ENCODE measurements at places on chromosomes 4 and X.

DNA sequence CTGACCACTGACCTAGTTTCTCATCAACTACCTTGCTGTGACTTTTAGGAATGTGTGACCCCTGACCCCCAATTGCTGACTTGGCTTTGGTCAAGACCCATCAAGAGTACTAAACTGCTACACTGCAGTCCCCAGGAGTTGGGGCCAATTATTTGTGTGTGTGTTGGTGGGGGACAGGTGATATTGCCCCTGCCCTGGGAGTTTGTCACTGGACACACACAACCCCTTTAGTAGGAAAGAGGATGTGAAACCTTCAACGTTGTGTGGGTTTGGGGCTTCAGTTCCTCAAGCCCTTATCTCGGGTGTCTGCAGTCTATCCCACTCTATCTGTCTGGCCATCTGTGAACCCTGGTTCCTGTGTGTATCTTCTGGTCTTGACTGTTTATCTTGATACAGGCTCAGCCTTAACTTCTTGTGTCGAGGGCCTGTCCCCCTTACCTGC is 6.5 kb downstream of the SASH3 start:
- no peak for DNase-seq

- no peak for DNase-seq
These were observed 70.8 kb upstream of the PTPN13 start for GRCh38 chr4:86523333-86523732.

GRCh38 chr4:138627096-138627495 is 384.9 kb upstream of the SLC7A11 start:
- no peak for DNase-seq

- DNase-seq: no peak
These were observed 16.3 kb upstream of the PLCXD1 start for GRCh38 chrX:264634-265455.

DNA sequence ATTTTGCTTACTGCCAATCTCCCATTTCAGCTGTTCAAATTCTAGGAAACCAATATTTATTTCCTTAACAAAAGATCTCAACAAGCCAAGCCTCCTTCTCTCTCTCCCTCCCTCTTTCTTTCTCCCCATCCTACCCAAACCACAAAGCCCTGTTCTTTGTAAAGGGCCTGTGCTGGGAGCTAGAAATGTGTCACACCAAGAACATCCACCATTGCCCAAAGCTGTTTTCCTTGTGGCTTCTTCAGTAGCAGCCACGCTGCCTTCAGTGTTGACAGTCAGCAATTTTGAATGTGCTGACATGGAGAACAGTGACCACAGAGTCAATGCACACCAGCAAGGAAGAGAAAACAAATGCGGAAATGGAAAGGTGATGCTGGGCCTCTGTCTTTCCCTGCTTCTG is 203.0 kb downstream of the MAML3 start:
- DNase-seq: no peak

DNA sequence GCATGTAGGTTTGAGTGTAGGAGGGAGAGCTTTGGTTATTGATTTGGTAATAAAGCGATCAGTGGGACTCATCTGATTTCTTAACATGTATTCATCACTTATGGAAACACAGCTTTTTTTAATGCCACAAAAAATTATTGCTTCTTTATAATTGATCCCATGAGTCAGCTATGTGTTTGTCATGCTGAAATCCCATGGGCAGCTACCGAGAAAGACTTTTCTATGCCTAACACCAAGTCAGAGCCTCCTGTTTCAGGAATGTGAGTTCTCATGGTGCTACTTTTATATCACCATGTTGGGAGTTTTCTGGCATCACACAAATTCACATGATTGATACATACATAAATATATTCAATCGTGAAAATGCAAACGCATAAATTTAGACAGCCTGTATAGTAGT is 165.7 kb downstream of the RAPGEF2 start:
- DNase-seq: no peak

GRCh38 chrX:47098338-47099094 is 20.3 kb downstream of the RGN start:
- DNase-seq: no peak

DNA sequence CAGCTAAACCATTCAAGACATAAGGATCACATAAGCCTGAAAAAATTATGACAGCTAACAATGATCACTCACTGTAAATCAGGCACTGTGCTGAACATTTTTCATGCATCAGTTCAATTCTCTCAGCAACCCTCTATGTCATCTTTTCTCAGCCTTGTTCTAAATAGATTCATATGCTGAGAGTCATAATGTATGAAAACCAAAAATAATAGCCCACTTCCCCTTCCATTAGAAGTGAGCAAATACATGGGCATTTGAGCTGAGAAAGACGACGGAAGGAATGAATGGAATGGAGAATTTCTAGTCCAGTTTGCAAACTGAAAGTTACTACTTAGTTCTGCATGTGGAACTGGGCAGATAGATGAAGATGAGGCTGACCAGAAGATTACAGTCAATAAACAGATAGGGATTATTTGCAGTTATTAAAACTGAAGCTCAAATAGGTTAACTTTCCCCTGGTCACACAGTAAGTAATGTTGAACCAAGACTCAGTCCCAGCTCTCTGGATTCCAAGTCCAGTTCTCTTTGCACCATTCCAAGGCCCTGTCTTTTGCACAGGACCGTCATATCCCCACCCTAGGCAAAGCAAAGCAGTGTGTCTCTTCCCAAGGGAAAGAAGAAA is 1.6 kb upstream of the SH3RF1 start:
- no peak for DNase-seq

GRCh38 chr4:48976041-48976440 is 10.0 kb upstream of the CWH43 start:
- DNase-seq: no peak

- no peak for DNase-seq
These were observed 399.9 kb downstream of the GPM6A start for GRCh38 chr4:175412161-175412560.

DNA sequence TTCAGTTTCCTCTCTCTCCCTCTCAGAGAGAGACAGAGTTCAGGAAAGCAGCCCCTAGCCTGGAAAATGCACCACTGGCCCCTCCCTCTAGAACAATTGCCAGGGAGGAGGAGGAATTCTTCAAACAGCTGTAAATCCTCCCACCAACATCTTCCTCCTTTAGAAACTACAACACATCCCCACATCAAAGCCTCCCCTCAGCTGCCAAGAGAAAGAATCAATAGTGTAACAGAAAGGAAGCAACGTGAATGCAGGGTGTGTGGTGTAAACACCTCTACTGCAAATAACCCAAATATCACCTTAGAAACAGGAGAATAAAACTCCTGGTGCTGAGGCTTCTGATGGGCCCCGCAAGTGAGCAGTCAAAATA is 249.9 kb upstream of the GATB start:
- DNase-seq: no peak

DNA sequence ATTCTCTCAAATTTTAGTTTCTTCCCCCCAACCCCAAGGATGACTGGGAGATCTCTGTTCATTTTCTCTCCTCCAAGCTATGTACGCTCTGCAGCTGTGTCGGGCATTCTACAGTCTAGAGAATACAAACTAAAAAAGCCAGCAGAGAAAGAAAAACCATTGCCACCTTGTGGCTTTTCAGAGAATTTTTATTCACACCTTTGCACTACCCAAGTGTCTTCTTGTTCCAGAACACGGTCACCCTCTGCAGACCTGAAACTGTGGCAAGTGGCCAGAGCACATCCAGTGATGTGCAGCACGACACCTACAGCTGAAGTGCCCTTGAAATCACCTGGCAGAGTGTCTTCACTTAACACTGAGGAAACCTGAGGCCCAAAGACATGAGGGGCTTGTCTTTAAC is 68.6 kb downstream of the CHST7 start:
- no peak for DNase-seq

GRCh38 chr4:159240687-159241086 is 137.8 kb downstream of the RAPGEF2 start:
- no peak for DNase-seq

GRCh38 chr4:146243883-146244277 is 29.5 kb downstream of the REELD1 start:
- no peak for DNase-seq

- DNase-seq: no peak
These were observed 161.4 kb upstream of the MAD2L1 start for GRCh38 chr4:120228086-120228485.

DNA sequence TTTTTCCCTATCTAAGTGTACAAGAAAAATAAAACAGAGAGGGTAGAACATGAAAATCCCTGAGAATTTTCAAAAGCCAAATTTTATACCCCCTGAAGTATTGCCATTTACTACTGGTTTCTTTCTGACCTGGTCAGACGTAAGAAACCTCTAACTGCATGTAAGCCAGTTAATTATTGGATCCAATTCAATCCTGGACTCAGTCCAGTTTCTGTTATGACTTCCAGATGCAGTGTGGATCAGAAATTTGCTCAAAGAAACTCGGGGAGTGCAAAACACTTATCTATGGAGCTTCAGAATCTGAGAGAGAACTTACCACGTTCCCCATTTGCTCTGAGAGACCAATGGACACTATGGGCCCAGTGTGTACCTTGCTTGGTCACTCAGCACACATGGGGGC is 383.5 kb downstream of the KLHL4 start:
- DNase-seq: no peak

- DNase-seq: peak; percentile 52
These were observed 14.1 kb downstream of the RPS6KA3 start for GRCh38 chrX:20252381-20253231.

DNA sequence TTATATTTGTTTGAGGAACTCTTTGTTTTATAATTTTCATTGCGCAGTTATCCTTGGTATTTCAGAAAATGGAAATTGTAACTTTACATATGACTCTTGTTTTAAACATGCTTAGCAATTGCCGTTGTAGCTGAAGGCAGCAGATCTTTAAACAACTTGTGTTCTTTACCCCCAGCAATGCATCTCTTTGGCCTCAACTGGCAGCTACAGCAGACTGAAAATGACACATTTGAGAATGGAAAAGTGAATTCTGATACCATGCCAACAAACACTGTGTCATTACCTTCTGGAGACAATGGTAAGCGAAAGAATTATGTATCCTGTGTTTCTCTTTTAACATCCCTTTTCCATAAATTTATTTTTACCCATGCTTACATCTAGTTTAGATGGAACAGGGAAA is 263.6 kb downstream of the DCTD start:
- no peak for DNase-seq

DNA sequence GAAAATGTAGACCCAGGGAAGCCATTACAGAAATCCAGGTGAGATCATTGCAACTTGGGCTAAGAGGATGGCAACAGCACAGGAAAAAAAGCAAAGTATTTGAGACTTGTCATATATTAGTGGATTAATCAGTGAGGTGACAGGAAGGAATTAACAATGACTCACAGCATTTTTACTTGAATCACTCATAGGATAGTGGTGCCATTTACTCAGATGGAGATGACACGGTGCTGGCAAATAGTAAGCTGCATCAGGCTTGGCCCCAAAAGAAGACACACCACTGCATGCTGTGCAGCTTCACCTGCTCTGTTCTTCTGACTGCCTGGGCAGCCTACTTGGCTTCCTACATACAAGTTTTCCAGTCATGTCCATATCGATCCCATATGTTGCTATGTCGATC is 144.8 kb downstream of the FRYL start:
- peak; percentile 2 for DNase-seq

DNA sequence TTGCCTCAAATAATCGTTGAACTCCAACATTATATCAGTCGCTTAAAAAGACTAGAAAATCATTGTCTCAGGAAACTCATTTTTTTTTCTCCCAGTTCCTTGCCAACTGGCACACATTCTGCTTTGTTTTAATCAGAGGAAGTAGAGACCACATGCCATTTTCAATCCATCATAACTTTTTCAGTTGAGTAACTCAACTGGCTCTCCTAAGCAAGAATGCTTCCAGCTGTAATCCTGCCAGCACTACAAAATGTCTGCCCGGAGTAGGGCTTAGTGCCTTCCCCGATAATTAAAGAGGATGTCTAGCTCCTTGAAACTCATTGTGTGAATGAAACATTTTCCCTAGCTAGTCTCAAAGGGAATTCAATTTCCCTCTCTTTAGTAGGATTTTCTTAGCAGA is 33.0 kb downstream of the FREM3 start:
- no peak for DNase-seq

GRCh38 chrX:47198026-47198686 is 4.5 kb downstream of the UBA1 start:
- no peak for DNase-seq

DNA sequence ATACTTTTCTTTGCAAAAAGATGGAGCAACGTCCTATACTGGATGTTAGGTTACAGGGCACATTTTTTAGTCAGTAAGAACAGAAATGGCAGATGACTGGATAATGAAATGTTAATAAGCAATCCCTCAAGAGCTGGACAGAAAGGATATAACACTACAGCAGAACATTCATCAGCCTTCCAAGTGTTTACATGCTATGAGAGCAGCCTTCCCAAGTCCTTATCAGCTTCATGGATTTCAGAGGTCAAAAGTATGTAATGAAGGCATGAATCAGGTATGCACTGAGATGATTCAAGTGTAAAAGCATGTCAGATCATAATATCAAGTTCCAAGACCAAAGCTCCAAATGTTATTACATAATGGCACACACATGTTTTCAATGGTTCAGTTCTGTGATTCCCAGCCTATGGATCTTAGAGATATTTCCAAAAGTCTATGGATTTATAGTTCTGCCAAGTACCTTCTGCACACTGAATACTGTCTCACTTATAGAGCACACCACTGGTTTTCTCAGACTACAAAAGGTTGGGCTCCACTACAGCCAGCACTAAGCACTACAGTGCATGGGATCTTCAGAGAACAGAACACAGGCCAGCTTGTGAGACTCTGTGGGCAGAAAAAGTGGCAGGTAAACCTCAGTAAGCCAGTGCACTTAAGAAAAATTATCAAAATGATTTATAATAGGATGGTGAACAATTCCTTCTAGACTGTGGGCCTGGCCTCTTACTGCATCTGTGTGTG is 49.2 kb downstream of the GPC4 start:
- no peak for DNase-seq

DNA sequence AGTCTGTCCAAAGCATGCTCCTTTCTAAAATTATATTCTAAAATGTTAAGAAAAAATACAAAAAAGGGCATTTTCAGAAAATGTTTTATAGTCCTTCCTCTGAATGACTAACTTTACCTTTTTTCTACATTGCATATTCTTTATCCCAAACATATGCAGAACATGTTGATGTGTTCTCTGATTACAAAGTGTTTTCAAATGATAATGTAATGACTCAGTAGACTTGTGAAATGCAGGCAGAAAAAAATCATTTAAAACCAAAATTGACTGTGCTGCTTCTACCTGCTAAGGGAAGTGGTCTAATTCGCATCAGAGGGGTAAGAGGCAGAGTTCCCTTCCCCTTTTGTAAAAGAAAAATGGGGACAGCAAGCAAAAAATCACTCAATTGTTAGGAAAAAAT is 22.7 kb upstream of the YTHDC1 start:
- DNase-seq: no peak

Measured in stimulated activated CD4-positive, alpha-beta T cell treated with anti-CD3 and anti-CD28 coated beads, Interleukin-1b, Interleukin-23, amount 100 ng/mL, for 4 hours (primary cell).